ENCODE measurements at places on chromosomes 7 and 10. TPM values are rescaled to one million over a fixed set of nuclear protein-coding genes. Genes with fewer than 3 reads are reported as not detected.

The EVX1 gene
- not detected for total RNA-seq

GRCh38 chr7:22662036-22662435 is 65.0 kb upstream of the IL6 start:
- no peak overlapping the region for H3K4me3 ChIP-seq
- no peaks in the 10 kb centered on the region for H3K36me3 ChIP-seq
- H3K4me1 ChIP-seq, result no peaks in the 10 kb centered on the region
- no peak overlapping the region for H3K27ac ChIP-seq
- no peak for DNase-seq

DNA sequence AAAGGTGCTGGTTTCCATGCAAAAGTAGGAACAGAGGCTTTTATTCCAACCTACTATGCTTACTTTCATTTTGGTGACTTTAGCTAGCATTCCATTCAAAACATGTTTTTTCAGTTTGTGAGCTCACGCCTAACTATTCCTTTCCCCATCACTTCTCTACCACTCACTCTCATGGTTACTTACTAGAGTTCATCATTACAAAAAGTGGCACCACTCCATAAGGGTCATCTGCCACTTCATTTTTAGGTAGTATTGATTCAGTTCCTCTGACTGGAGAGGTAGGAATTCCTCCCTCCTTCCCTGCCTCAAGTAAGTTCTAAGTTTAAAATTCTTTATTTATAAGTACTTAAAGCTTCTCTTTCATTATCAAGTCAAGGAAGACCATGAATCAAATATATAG is 543.1 kb downstream of the HTR7 start:
- DNase-seq, result no peak
- H3K36me3 ChIP-seq, result no peaks in the 10 kb centered on the region
- no peaks in the 10 kb centered on the region for H3K27me3 ChIP-seq
- no peaks in the 10 kb centered on the region for H3K4me1 ChIP-seq

DNA sequence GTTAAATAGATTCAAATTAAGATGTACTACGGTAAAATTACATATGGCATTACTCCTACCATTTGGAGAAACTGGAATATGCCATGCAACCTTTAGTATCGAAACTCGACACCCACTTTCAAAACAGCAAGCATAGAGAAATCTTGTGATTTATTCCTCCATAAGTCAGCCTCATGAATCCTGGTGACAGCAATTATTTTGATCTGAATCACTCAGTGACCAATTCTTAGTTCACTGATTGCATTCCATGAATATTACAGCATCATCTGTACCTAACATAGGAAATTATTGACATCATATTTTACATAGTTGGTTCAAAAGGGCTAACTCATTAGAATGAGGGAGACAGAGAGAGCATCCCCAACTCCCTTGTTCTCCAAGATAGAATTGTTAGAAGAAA is 89.6 kb downstream of the CACNB2 start:
- no peak for DNase-seq
- H3K36me3 ChIP-seq, result no peaks in the 10 kb centered on the region
- H3K4me1 ChIP-seq, result no peaks in the 10 kb centered on the region
- H3K4me3 ChIP-seq, result no peak overlapping the region
- no peak overlapping the region for H3K27ac ChIP-seq

The CYP3A5 gene
- 200 TPM for total RNA-seq

- no peak overlapping the region for H3K4me3 ChIP-seq
- peaks cover 43% of the 10 kb centered on the region for H3K36me3 ChIP-seq
- DNase-seq, result no peak
These were observed 74.8 kb downstream of the VOPP1 start for GRCh38 chr7:55497521-55497920.

The GTF2I gene
- 320 TPM for total RNA-seq

DNA sequence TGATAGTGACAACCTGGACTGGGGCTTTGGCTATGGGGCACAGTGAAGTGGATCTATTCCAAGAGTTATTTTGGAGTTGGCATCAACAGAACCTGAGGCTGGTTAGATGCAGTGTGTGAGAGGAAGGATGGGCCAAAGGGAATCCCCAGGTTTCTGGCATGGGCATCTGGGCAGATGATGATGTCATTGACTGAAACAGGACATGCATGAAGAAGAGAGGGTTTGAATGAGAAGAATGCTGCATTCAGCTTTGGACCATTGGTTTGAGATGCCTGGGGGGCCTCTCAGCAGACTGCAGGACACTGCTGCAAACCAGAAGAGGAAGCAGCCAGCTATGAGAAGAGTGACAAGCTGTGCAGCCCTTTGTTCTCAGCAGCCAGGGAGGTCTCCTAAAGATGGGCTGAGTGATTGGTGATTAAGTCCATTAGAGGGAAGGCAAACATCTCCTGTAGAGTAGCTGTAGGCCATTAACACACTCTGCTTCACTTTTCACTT is 23.1 kb upstream of the PIK3CG start:
- DNase-seq, result no peak
- H3K27ac ChIP-seq, result no peak overlapping the region
- H3K4me3 ChIP-seq, result no peak overlapping the region
- H3K36me3 ChIP-seq, result no peaks in the 10 kb centered on the region
- no peaks in the 10 kb centered on the region for H3K4me1 ChIP-seq

GRCh38 chr7:28179120-28180030 is 1.2 kb downstream of the JAZF1 start:
- no peaks in the 10 kb centered on the region for H3K27me3 ChIP-seq
- no peaks in the 10 kb centered on the region for H3K36me3 ChIP-seq
- peak overlapping the region; percentile 90 for H3K27ac ChIP-seq
- H3K4me3 ChIP-seq, result peak overlapping the region; percentile 88
- H3K4me1 ChIP-seq, result peaks cover 6% of the 10 kb centered on the region

GRCh38 chr10:59361663-59362143 is 646 bp downstream of the FAM13C start:
- H3K4me1 ChIP-seq, result peaks cover 33% of the 10 kb centered on the region
- no peak for DNase-seq
- no peaks in the 10 kb centered on the region for H3K36me3 ChIP-seq
- peaks cover 6% of the 10 kb centered on the region for H3K27me3 ChIP-seq
- peak overlapping the region; percentile 80 for H3K27ac ChIP-seq

The TNPO3 gene
- 44.1 TPM for total RNA-seq

The TMEM225B gene
- total RNA-seq, result not detected

The ZNF282 gene
- 18.9 TPM for total RNA-seq

DNA sequence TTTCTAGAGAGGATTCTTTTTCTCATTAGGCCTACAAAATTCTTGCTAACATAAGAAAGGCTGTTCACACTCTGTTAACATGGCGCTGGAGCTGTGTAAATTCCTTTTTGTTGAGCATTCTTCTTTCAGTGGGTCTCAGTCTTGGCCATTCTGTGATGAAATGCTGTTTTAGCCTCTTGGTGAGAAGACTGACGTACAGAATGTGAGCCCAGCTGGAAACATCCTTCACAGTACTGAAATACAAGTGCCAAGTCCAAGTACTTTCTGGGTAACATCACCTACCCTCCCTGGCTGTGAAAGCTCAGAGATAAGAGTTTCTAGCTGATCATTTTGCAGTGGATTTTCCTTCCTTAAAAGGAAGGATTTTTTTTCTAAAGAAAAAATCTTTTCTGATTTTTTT is 231.8 kb downstream of the AHR start:
- no peak overlapping the region for H3K27ac ChIP-seq
- no peaks in the 10 kb centered on the region for H3K36me3 ChIP-seq
- H3K27me3 ChIP-seq, result no peaks in the 10 kb centered on the region
- H3K4me3 ChIP-seq, result no peak overlapping the region
- peaks cover 21% of the 10 kb centered on the region for H3K4me1 ChIP-seq

GRCh38 chr10:78648256-78648860 is 420.4 kb upstream of the ZMIZ1 start:
- no peak overlapping the region for H3K27ac ChIP-seq
- H3K4me1 ChIP-seq, result no peaks in the 10 kb centered on the region

The VIM gene
- 637 TPM for total RNA-seq

- H3K36me3 ChIP-seq, result peaks cover 87% of the 10 kb centered on the region
- no peaks in the 10 kb centered on the region for H3K27me3 ChIP-seq
- H3K27ac ChIP-seq, result no peak overlapping the region
- DNase-seq, result no peak
These were observed 17.0 kb downstream of the ATE1 start for GRCh38 chr10:121910673-121911420.

The ANKRD22 gene
- total RNA-seq, result 7.6 TPM

The ARID5B gene
- 8.7 TPM for total RNA-seq

- H3K27me3 ChIP-seq, result no peaks in the 10 kb centered on the region
- no peak for DNase-seq
- no peaks in the 10 kb centered on the region for H3K4me1 ChIP-seq
- no peaks in the 10 kb centered on the region for H3K36me3 ChIP-seq
- no peak overlapping the region for H3K27ac ChIP-seq
These were observed 45.3 kb downstream of the RASGEF1A start for GRCh38 chr10:43221419-43222209.

The FGFR2 gene
- total RNA-seq, result 84.0 TPM

GRCh38 chr7:49631071-49631815 is 142.2 kb upstream of the VWC2 start:
- H3K27me3 ChIP-seq, result no peaks in the 10 kb centered on the region
- H3K36me3 ChIP-seq, result no peaks in the 10 kb centered on the region
- H3K27ac ChIP-seq, result no peak overlapping the region
- H3K4me3 ChIP-seq, result no peak overlapping the region
- DNase-seq, result no peak

The BEND7 gene
- 23.5 TPM for total RNA-seq

GRCh38 chr10:95384011-95384704 is 93.4 kb upstream of the PDLIM1 start:
- no peaks in the 10 kb centered on the region for H3K27me3 ChIP-seq
- no peak for DNase-seq
- H3K36me3 ChIP-seq, result peaks cover 57% of the 10 kb centered on the region

DNA sequence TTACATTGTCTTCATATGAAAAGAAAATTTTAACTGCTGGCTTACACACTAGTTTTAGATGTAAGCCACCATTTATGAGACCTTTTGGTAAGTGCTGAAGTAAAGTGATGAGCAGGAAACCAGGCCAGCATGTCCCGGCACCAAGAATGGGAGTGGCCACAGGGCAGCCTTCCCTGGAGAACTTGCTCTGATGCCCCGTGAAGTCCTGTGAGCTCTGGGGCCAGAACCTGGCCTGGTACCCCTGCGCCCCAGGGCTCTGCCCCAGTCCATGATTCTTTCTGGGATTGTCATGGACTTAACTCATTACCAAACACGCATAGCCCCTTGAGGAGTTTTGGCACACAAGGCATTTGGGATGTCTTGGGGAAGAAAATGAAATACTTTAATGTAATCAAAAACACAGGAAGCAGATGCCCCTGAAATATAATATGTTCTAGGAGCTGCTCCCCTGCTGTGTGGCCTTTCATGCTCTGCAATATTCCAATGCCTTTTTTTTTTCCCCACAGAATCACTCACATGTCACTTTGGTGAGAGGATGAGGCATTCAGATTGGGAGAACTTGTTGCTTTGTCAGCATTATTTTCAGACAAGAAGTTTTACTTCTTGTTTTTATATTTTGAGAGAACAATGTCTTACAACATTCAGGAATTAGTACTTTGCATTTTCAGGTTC is 53.1 kb upstream of the CXCL12 start:
- DNase-seq, result no peak
- no peak overlapping the region for H3K27ac ChIP-seq
- H3K4me1 ChIP-seq, result no peaks in the 10 kb centered on the region
- no peaks in the 10 kb centered on the region for H3K27me3 ChIP-seq

The OIT3 gene
- 0.37 TPM for total RNA-seq

- H3K4me1 ChIP-seq, result no peaks in the 10 kb centered on the region
- H3K36me3 ChIP-seq, result no peaks in the 10 kb centered on the region
- H3K27me3 ChIP-seq, result no peaks in the 10 kb centered on the region
- no peak for DNase-seq
- no peak overlapping the region for H3K27ac ChIP-seq
These were observed 397.5 kb upstream of the PRKCQ start for GRCh38 chr10:6977398-6978186.

DNA sequence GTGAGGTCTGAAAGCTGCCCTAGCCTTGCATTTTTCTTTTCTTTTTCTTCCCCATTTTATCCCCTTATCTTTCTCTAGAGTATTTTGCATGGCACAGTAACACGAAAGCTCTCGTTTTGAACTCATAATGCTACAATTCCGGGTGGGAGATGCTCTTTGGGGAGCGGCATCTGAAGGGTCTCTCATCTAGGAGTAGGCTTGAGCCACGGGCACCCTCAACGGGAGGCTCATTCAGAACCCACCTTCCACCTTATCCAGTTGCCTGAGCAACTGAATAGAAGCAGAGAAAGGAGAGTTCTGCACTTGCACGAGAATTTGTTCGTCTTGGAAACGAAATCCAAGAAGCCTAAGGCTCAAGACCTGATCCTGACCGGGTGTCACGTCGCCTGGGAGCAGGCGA is 603.5 kb upstream of the FOXK1 start:
- H3K36me3 ChIP-seq, result no peaks in the 10 kb centered on the region
- no peak for DNase-seq
- H3K4me3 ChIP-seq, result no peak overlapping the region
- no peaks in the 10 kb centered on the region for H3K4me1 ChIP-seq
- H3K27ac ChIP-seq, result no peak overlapping the region

DNA sequence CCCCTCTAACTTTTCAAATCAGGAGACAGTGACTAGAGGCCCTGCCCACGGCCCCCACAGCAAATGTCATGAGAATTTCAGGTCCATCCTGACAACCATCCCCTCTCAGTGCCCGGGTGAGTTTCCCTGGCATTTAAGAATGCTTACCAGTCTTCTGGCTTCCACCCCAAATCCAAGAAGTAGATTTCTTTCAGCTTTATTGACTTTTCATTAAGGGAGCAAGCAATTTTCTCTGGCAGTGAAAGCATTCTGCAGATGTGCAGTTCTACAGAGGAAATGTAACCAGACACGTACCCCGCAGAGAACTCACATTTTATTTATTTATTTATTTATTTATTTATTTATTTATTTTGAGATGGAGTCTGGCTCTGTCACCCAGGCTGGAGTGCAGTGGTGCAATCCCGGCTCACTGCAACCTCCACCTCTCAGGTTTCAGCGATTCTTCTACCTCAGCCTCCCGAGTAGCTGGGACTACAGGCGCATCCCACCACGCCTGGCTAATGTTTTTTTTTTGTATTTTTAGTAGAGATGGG is 120.9 kb upstream of the KCTD7 start:
- no peak overlapping the region for H3K4me3 ChIP-seq
- H3K4me1 ChIP-seq, result peaks cover 16% of the 10 kb centered on the region
- DNase-seq, result no peak
- H3K36me3 ChIP-seq, result no peaks in the 10 kb centered on the region

- H3K4me1 ChIP-seq, result peaks cover 14% of the 10 kb centered on the region
- H3K27me3 ChIP-seq, result no peaks in the 10 kb centered on the region
- no peak for DNase-seq
- no peak overlapping the region for H3K27ac ChIP-seq
- H3K36me3 ChIP-seq, result no peaks in the 10 kb centered on the region
These were observed 1.3 kb upstream of the TRIM24 start for GRCh38 chr7:138458576-138459412.
